ENCODE measurements at places on chromosomes 1 and 21. TPM values are rescaled to one million over a fixed set of nuclear protein-coding genes. Genes with fewer than 3 reads are reported as not detected.

GRCh38 chr1:87592156-87592555 is 263.5 kb downstream of the LMO4 start:
- no peak for DNase-seq

DNA sequence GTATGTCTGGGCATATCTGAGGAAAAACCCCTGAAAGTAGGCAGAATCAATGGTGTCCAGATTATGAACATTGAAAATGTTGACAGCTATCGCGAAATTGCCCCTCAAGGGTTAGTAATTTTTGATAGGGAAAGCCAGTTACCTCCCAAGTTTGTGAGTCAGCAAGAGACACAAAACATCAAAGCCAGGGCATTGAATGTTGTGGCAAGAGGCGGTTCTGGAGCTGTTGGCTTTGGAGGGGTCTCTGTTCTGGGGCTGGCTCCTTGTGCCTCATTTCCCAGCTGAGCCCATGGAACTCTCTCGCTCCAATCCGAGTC is 10.6 kb upstream of the S100A11 start:
- no peak for DNase-seq

GRCh38 chr1:112256411-112256810 is 139.6 kb upstream of the CTTNBP2NL start:
- DNase-seq: peak; percentile 8

- DNase-seq: no peak
These were observed 15.5 kb upstream of the MAP3K7CL start for GRCh38 chr21:29114765-29115500.

GRCh38 chr21:33854604-33855003 is 61.0 kb downstream of the ATP5PO start:
- no peak for DNase-seq

DNA sequence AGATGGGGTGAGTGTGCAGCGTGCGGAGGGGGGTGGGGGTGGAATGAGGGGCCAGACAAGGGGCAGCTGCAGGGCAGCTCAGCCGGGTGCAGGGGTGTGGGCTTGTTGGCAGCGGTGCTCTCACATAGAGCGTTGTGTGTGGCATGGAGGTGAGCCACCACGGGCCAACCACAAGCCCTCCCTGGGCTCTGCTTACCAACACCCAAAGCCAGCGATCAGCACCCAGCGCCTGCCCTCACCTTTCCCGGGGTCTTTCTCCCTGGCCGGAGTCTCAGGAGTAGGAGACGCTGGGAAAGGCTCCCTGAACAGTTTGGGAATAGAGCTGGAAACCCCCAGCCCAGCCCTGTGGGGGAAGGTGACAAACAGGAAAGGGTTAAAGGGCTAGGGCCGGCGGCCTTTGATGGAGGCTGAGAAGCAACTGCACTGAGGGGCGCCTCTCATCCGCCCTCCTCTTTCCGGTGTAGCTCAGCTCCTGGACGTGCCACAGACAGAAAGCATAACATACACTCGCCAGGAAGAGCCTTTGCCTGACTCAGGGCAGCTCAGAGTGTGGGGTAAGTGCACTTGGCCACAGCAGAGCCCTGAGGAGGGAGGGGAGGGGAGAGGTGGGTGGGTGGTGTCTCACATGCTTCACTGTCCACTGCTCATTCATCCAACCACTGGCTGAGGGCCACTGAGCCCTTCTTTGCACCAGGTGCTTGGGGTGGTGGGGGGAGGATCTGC is 577 bp downstream of the IKBKE start:
- DNase-seq: no peak

DNA sequence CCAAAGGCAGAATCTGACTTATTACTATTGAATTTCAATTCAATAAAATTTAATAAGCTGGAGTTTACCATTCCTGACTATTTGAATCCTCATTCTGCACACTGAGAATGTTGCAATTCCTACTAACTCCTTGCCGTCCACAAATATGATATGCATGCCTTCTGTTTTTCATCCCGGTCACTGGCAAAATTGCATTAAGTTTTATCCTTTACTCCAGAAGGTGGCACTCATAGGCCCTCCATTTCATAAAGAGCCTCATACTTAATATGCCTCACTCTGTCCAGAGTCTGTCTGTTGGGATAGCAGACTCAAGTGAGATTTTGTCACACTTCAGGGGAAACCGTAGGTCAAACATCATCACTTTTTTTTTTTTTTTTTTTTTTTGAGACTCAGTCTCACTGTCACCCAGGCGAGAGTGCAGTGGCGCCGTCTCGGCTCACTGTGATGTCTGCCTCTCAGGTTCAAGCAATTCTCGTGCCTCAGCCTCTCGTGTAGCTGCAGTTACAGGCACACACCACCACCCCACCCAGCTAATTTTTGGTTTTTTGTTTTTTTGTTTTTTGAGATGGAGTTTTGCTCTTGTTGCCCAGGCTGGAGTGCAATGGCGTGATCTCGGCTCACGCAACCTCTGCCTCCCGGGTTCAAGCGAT is 27.3 kb downstream of the F11R start:
- DNase-seq: no peak

- DNase-seq: no peak
These were observed 20.6 kb upstream of the MAGI3 start for GRCh38 chr1:113369699-113370098.

DNA sequence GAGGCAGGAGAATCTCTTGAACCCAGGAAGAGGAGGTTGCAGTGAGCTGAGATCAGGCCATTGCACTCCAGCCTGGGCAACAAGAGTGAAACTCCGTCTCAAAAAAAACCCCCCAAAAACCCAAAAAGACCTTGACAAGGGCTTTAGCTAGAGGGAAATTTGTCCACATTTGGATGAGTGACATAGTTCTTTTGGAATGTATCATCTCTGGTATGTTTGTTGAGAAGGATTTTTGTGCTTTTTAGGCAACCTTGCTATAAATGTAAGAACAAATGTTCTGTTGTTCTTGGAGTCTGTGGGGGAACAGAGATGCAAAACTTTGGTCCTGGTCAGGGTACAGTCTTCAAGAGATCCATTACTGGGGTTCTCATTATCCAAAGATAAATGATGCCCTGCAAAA is 28.9 kb downstream of the INAVA start:
- no peak for DNase-seq

GRCh38 chr1:160623227-160623633 is 23.6 kb downstream of the SLAMF1 start:
- no peak for DNase-seq

DNA sequence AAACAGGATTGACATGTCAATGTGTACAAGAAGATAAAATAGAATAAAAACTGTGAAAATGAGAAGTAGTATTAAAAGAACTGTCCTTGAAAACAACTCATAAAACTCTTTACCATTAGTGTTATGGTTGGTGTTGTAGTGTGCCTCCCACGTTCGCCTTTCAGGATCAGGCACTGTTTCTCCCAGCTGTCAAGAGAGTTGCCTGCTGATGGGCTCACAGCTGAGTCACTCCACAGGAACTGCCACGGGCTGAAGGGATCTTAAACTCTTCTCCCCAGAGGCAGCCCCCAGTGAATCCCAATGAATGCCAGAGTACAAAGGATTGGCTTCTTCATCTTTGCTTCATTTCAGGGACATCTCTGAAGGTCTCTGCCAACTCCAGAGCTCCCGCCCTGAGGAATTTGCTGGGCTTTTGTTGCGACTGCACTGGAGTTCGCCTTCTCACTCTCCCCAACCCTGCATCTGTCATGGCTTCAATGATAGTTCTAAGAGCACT is 119.6 kb downstream of the ADGRL2 start:
- DNase-seq: peak; percentile 17

DNA sequence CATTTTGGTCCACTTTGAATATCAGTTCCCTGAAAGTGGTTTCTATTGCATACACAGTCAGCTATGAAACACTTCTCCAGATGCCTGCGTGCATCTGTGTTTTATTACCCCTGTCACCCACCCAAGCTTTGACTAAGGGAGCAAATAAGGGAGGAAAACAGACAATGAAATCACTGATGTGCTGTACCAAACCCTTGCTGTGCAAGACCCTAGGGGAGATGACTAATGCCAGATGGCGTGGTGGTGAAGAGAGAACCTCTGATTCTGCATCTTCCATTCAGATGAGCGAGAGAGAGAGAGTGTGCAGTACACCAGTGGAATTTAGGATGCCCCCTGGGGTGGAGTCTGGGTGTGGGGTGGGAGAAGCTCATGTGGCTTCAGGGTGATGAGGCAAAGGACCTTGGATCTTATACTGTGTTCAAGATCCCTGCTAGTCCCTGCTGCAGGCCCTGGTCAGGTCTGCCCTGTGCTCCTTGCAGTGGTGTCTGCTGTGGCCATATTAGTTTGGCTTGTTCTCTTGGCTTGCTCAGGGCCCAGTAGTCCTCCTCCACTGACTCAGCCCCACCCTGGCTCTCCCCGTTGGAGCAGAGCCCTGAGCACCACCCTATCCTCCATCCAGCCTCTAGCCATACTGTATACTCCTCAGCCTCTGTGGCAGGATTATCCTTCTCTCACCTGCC is 18.5 kb downstream of the CLCA1 start:
- no peak for DNase-seq

GRCh38 chr1:63829349-63830327 is 55.8 kb downstream of the ROR1 start:
- no peak for DNase-seq

GRCh38 chr1:208510192-208510952 is 266.2 kb upstream of the PLXNA2 start:
- DNase-seq: no peak

DNA sequence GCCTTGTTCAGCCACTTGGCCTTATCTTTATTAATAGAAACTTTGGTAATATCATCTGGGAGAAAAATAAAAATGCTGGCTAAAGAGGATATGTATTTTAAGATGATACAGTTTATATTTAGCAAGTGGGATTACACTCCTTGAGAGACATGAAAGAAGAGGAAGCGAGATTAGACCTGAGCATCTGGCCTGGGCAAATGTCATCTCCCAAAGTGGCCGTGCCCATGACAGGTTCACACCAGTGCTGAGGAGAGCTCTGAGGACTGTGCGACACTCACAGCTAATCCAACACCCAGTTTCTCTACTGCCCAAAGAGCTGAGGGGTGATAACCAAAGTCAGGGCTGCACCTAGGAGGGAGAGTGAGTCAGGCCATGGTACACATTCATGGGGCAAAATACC is 121.7 kb upstream of the DUSP10 start:
- DNase-seq: no peak

DNA sequence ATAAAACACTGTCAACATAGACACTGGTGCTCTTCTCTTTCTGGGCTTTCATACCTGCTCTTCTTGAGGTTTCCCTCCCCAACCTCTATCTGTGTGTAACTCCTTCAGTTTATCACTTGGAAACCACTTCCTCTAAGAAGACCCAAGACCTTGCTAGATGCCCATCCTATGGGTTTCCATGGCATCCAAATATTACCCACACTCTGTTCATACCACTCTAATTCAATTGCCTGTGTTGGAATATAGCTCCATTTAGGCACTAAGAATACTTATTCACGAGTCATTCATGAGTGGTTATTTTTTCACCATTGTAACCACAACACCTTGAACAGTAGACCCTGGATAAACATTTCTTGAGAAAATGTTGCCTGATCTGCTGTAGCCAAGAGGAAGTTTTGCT is 231.1 kb upstream of the SGIP1 start:
- no peak for DNase-seq

GRCh38 chr1:156767879-156768604 is 707 bp downstream of the PRCC start:
- no peak for DNase-seq

DNA sequence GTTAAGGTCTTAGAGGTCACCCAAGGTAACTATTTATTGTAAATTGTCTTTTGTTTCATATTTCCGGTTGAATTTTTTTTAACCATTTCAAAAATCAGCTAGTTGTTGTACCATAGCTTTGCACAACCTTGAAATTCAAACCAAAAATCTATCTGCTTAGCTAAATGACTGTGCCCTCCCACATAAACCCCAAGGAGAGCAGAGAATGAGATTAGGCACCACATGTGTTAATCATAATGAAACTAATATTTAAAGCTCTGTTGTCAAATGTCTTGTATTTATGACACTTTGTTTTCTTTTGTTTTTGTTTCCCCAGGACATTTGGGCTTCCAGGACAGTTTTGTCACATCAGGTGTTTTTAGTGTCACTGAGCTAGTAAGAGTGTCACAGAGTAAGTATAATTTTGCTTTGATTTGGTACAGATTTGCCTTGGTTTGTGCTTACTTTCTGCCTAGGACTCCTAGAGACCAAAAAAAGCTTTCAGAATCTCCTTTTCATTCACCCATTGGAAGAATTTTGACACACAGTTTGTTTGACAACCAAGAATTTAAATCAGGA is 249.9 kb downstream of the NFIA start:
- DNase-seq: no peak

DNA sequence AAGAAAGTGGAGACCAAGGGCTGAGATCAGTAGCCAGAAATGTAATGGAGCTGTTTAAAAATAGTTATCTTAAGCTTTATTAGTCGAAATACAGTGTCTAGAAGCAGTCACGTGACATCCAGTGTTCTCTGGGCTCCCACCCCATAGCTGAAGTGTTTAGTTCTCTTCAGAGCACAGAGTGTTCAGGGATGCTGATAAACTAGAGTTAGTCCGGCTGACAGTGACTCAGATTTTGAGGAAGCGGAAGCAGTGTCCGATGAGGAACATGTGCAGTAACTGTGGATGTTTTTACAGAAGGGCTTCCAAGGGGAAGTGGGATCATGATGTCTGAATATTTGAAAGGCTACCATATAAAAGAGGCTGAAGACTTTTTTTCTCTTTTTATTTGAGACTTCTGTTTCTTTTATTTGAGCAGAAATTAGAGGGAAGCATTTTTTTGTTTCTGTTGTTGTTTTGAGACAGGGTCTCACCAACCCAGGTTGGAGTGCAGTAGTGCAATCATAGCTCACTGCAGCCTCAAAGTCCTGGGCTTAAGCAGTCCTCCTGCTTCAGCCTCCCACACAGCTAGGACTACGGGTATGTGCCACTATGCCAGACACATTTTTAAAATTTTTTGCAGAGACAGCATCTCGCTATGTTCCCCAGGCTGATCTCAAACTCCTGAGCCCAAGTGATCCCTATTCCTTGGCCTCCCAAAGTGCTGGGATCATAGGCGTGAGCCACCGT is 124.2 kb downstream of the GALNT2 start:
- DNase-seq: no peak

GRCh38 chr1:75559136-75559535 is 51.8 kb downstream of the SLC44A5 start:
- DNase-seq: peak; percentile 26

DNA sequence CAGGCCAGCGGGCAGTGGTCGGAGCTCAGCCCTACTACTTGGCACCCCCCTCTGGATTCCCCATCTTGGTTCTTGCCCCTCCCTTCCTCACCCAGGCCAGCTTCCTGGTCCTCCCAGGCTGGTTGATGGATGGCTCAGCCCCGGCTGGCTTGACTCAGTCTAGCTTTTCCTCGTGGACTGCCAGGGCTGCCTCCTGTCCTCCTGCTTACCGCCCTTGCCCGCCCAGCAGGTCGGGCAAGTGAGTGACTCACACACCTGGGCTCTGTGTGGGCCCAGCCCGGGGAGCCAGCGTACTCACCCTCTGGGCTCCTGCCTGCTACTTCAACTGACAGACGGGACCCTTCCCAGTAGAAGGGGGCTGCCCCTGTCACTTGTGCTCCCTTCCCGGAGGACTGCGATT is 19.5 kb upstream of the ARHGEF10L start:
- DNase-seq: no peak

Gene RNU1-3
- polyA plus RNA-seq: not detected

Gene BATF3
- polyA plus RNA-seq: 1.9 TPM

Gene MYBPHL
- 0.26 TPM for polyA plus RNA-seq

Gene FCRLA
- polyA plus RNA-seq: 0.24 TPM

Gene TAS1R1
- 0.19 TPM for polyA plus RNA-seq

Gene ADORA1
- polyA plus RNA-seq: 8.0 TPM

Gene RIPK4
- 25.3 TPM for polyA plus RNA-seq

Gene RGS16
- 1.0 TPM for polyA plus RNA-seq

Gene RHOU
- polyA plus RNA-seq: 16.5 TPM

Measured in renal pelvis (tissue), 12 donors.